Activated naive CD4-positive, alpha-beta T cell treated with anti-CD3 and anti-CD28 coated beads, Interleukin-2, amount 10 ng/mL, durations not matched to agents 5 hours and 36 hours (primary cell): ENCODE measurements at places on chromosomes 3 and 15. TPM values are rescaled to one million over a fixed set of nuclear protein-coding genes. Genes with fewer than 3 reads are reported as not detected.

The SFMBT1 gene
- 32.3 TPM for total RNA-seq

The LRRC28 gene
- 17.0 TPM for total RNA-seq

The FEZF2 gene
- total RNA-seq = not detected

The SUCLG2 gene
- total RNA-seq = 53.9 TPM

The KLHL6 gene
- total RNA-seq = 53.4 TPM

The ITIH3 gene
- not detected for total RNA-seq

The CD80 gene
- total RNA-seq = 14.4 TPM

The TRMT10C gene
- 23.4 TPM for total RNA-seq

The KCNAB1 gene
- not detected for total RNA-seq

The MOBP gene
- total RNA-seq = not detected

The RTP3 gene
- total RNA-seq = not detected

The MASP1 gene
- total RNA-seq = not detected

The ZXDC gene
- 29.4 TPM for total RNA-seq

The TMOD2 gene
- total RNA-seq = 9.5 TPM

The SLC9C1 gene
- total RNA-seq = not detected

The MAGEF1 gene
- 5.3 TPM for total RNA-seq

The CHDH gene
- 0.20 TPM for total RNA-seq

The TMEM266 gene
- total RNA-seq = not detected

The GPR171 gene
- total RNA-seq = 242 TPM

The SOX2 gene
- total RNA-seq = not detected

The NOX5 gene
- not detected for total RNA-seq

The SLC22A13 gene
- total RNA-seq = 0.67 TPM

The SERPINI1 gene
- total RNA-seq = 1.3 TPM

The TLR9 gene
- 0.14 TPM for total RNA-seq

The CFAP161 gene
- not detected for total RNA-seq

The CCDC39 gene
- not detected for total RNA-seq

The ADGRG7 gene
- not detected for total RNA-seq

The PP2D1 gene
- not detected for total RNA-seq

The CYFIP1 gene
- total RNA-seq = 20.4 TPM

The SHC4 gene
- 0.39 TPM for total RNA-seq

The GOLGA6L7 gene
- total RNA-seq = not detected

The FSIP1 gene
- 0.36 TPM for total RNA-seq
